ENCODE measurements at places on chromosomes 5 and 9.

DNA sequence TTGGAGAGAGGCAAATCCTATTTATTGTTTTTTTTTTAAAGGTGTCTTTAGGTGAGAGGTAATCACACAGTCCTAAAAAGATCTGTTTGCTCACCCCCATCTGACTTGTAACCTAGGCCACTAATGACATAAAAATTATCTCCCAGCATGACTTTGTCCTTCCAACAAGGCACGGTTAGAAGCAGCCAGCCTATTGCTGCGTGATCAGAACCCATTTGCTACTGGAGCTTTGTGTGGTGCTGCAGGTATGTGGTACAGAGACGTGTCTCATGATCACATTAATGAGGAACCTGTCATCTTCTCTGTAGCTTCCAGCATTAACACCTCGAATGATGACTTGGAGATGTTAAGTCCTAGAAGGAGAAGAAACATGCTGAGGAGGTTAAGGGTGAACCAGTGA lies 555.8 kb upstream of the TLE4 start:
- DNase-seq, result no peak

DNA sequence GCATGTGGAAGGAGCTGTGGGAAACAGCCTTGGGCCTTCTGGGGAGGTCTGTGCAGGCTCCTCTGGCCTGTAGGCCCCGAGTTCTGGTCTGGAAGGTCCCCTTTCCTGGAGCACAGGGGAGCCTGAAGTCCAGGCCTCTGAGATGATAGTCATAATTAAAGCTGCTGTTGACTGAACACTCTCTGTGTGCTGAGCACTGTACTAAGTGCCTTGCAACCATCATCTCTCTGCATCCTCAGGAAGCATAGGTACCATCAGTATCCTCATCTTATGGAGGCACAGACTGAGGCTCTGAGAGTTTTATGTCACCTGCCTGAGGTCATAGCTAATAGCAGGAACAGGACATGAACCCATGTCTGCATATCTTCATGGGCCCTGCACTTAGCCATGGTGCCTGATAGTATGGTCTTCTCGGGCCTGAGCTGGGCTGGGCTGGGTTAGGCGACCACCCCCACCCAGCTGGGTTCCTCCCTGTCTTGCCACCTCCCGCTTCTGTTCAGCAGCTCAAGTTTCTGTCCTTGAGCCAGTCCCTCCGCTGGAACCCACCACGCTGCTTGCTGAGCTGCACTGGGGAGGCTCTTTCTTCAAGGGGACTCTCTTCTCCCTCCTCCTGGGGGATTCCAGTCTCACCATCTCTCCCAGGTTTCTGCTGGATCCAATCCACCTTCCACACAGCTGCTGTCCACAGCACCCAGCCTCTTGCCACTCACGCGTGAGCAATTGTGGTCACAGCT lies 27.6 kb downstream of the LMX1B start:
- DNase-seq, result no peak

GRCh38 chr9:85569988-85570387 lies 171.8 kb downstream of the AGTPBP1 start:
- peak; percentile 22 for DNase-seq

DNA sequence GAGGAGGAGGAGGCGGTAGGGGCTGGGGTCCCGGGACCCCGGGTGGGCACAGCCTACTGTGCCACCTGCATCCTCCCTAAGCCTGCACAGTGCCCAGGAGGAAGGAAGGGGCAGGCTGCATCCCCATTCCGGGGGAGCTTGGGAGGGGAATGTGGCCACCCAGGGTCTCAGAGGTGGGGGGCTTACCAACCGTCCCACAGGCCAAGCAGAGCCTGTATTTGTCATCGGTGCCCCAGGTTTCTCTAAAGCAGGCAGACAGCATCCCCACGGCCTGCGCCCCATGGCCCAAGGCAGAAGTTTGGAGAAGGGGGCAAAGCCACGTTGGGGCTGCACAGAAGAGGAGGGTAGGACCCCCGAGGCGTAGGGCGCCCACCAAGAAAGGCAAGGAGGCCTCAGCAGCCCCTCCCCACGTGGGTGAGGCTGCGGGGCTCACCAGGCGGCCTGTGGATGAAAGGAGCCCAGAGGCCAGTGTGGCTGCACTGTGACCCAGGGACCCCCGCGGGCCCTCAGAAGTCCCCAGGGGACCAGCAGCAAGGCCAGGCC lies 507 bp upstream of the GPSM1 start:
- DNase-seq, result peak; percentile 32

- peak; percentile 31 for DNase-seq
Measured at GRCh38 chr5:34022121-34022705, 14.4 kb upstream of the AMACR start.

DNA sequence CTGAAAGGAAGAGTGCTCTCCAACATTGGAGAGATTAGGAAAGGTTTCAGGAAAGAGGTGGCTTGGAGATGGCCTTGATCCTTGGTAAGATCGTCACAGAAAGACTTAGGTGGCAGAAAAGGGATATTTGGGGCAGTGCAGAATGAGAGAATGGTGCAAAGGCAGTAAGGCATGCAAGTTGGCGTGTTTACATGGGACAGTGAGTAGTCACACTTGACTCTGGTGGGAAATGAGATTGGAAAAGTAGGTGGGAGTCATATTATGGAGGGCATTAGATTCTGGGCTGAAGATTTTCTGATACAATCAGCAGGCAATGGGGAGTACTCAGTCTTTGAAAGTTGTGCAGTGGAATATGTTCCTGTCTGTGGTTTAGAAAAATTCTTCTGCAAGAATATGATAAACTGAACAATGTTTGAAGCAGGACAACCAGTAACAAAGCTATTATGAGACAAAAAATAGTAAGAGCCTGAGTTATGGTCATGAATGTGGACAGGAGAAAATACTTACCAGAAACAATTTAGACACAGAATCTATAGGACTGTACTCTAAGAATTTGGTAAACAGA lies 76.2 kb upstream of the ANKRD55 start:
- no peak for DNase-seq

DNA sequence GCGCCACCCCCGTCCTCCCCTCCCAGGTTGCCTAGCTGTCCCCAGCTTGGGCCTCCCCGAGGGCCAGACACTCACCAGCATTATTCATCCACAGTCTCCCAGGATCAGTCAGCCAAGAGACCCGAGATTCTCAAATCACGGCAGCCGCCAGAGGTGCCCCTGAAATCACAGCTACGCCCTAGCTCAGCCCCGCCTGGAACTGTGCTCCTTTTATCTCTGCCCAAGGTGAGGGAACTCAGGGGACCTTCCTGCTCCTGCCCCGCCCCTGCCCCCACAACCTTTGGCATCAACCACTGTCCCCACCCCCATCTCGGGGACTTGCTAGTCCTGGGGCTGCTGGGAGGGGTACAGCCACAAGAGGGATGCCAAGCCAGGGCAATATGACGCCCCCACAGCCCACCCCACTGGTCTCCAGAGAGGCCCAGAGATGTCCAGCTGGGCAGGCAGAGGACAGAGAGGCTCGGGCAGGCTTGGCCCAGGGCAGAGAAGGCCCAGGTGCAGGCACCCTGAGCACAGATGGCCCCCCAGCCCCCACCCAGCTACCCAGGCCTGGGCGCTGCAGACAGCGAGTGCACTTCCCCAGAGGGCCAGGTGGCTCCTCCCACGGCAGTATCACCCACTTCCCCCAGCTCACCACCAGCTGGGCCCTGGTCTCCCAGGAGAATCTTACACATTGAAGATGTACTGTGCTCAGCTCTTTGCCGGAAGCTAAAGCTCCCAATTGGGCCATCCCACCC lies at the start of gene FUT7:
Gene FUT7 (minus strand): TSS at position 185 of the 737 bp plus-strand sequence. CDS start 97 bp downstream, at position 88.
- DNase-seq, result no peak

DNA sequence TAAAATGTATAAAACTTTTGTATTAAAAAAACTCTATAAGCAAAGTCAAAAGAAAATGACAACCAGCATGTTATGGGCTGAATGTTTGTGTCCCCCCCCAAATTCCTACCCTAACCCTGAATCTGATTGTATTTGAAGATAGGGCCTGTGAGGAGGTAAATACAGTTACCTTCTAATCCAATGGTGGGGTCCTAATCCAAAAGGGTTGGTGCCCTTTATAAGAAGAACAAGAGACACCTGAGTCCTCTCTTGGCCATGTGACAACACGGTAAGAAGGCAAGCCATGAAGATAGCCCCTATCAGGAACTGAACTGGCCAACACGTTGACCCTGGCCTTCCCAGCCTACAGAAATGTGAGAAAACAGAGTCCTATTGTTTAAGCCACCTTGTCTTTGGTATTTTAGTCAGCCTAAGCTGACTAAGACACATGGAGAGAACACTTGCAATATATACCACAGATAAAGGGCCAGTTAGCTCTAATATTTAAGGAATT lies 49.7 kb upstream of the AKNA start:
- no peak for DNase-seq

- peak; percentile 83 for DNase-seq
Measured at GRCh38 chr9:16704116-16705110, 166.1 kb downstream of the BNC2 start.

GRCh38 chr5:39501397-39501796 lies 76.6 kb upstream of the DAB2 start:
- peak; percentile 94 for DNase-seq

DNA sequence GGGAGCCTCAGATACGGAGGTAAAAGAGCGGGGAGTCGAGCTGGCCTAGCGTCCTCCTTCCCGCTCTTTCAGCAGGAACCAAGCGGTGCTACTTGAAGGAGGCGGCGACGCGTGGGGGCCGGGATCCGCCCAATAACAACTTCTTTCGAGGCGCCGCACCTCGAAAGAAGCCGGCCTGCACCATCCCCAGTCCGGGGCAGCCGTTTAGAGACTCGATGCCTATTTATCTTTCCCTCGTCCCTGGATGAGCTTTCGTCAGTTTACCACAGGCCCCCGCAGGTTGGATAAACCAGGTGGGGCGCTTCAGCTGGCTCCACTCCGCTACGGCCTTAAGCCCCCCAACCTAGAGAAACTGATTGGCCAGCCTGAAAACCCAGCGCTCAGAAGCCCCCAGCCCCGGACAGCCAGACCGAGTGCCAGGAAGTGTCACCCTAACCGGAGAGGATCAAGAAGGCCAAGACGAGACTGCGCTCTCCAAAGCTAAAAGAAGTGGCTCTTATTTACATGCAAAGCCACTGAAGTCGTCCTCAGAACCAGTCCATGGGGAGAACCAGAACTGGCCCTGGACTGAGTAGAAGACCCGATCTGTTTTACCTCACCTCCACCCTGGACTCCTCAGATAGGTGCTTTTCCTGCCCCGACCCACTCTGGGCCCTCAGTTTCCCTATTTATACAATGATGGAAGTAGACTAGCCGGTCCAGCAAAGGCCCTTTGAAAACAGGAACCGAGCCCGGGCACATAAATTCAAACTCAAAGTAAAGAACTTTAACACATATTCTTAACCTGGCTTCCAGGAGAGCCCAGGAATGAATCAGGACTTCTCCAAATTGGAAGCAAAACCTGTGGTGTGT lies 1.4 kb downstream of the HAND1 start:
- DNase-seq, result no peak

DNA sequence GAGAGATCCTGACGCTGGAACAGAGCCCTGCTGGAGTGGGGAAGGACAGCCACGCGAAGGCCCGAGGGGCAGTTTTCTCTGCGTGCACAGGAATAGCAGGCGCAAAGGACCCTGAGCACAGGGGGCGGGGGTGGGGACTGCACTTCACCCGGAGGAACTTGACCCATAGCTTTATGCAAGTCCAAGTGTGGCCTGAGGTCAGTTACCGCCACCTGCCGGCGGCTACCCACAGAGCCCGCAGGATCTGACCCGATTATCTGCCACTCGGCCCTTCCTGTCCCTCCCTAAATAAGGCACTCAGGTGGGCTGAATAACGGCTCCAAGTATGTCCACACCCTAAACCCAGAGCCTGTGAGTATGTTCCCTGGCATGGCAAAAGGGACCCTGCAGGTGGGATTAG lies 65.4 kb upstream of the FCN1 start:
- DNase-seq, result no peak

DNA sequence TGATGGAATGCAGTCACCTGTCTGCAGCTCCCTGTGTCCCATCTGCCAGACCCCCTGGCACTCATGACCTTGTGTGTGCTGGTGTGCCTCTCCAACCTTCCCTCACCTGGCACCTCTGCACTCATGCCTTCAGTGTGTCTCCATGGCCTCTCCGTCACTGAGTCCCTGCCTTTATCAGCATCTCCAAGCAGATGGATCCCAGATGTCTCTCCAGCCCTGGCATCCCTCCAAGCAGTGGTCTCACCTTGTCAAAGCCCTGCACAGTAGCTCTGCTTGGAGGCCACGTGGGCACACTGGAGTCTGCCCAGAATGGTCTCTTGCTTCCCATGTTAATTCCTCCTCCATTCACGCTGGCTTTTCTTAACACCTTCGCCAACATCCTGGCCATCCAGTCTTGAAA lies 84.8 kb downstream of the DAP start:
- no peak for DNase-seq

DNA sequence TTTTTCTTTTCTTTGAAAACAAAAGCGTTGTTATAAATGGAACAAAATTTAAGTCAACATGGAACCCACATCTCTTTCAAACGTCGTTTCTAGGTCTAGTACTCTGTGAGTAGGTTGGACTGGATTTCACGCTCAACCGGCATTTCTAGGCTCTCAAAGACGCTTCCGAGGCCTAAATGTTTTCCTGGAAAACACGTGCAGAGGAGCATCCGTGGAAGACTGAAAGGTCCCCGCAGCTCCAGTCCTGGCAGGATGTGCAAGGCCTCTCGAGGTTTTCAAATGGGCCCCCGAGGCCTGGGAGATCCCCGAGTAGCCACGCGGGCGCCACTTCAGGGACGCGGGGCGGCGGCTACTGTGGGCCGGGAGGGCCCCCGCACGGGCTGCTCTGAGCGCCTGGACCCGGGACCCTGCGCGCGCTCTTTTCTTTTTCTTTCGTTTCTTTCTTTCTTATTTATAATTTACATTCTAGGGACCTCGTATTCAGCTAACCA lies 4.2 kb upstream of the IRX2 start:
- peak; percentile 37 for DNase-seq

DNA sequence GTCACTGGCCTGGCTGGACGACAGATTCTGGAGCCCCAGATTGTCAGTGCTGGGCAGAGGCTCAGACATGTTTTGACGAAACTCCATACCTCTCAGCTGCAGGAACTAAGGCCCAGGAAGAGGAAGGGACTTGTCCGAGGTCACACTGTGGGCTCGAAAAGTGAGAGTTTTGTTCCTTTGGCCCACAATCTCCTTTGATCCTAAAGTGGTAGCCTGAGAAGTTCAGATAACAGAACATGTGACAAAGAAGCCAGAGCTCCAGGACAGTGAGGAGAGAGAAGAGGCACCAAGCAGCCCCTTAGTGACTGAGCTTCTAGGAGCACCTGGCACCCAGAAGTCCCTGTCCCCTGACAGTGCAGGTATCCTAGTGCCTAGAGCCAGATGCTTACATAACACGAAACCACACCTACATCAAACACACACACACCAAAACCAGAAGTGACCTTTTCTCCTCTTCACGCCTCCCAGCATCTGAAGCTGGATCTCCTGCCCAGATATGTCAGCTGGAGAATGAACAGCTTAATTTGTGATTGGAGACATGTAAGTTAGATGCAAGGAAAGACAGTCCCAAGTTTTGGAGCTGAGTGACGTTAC lies 88.9 kb downstream of the ADRB2 start:
- DNase-seq, result no peak

DNA sequence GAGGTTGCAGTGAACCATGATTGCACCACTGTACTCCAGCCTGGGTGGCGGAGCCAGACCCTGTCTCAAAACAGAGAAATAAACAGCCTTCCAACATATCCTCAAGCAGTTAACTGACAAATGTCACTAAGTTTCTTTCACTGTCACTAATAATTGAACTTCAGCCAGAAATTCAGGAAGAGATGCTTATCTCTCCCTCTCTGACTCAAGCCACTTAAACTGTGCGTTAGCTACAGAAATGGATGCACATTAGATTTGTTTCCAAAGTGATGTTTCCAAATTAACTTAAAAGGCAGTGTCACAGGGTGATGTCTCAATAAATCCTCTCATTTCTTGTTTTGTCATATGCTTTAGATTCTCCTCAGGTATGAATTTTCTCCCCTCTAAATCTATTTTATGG lies 164.9 kb downstream of the KDM4C start:
- no peak for DNase-seq
